ENCODE measurements at places on chromosomes 11 and 22.

DNA sequence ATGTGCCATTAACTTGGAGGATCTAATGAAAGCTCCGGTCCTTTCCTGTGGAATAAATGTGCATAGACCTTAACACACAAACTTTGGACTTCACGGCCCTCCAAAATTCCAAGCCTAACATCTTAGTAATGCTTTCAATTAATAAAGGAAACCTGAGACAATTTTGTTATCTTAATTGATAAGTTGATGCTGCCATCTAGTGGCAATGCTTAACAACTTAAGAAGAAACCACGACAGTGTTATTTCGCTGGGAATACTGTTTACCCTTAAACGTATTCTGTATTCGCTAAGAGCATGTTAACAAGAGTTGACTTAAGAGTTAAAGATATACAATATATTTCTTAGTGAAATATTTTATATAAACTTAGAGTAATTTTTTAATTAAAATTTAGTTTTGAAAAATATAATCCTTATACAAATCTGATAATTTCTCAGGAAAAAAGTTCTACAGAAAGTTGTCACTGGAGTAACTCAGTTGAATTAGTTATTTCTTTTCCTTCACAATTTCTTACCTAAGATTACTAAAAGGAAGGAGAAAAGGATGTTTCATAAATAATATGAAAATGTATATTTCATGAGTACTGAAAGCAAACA, 35.0 kb upstream of the OR9G4 start:
- peak; percentile 28 for DNase-seq

DNA sequence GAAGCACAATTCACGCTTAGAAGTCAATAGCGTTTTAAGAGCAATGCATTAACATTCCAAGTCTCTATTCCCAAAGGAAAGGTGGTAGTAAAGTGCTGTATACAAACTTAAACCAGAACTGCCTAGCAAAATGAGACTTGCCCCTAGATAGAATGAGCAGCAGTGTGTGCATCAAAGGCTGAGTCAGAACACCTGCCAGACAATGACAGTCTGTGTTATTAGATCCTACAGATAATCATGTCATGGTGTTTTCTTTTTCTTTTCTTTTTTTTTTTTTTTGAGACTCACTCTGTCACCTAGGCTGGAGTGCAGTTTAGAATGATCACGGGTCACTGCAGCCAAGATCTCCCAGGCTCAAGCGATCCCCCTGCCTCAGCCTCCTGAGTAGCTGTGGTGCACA, 1.6 kb downstream of the RTCB start:
- no peak for DNase-seq

GRCh38 chr11:26283852-26284408, 48.0 kb upstream of the ANO3 start:
- DNase-seq: no peak

DNA sequence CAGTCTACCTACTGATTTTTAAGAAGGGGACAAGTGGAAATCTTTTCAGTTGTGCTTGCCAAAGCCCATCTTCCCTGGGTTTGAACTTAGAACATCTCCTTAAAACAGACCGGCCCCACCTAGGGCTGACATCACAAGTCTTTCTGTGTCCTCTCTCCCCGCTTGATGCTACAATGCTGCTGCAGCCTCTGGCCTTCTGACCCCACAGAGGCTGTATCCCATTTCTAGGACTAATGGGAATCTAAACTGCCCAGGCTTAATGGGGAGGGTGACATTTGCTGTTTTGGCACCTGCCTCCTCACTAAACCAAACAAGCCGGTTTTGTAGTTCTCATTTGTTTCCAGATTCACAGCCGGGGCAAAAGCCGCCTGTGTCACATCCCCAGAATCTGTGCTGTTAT, 121.3 kb upstream of the CADM1 start:
- no peak for DNase-seq

DNA sequence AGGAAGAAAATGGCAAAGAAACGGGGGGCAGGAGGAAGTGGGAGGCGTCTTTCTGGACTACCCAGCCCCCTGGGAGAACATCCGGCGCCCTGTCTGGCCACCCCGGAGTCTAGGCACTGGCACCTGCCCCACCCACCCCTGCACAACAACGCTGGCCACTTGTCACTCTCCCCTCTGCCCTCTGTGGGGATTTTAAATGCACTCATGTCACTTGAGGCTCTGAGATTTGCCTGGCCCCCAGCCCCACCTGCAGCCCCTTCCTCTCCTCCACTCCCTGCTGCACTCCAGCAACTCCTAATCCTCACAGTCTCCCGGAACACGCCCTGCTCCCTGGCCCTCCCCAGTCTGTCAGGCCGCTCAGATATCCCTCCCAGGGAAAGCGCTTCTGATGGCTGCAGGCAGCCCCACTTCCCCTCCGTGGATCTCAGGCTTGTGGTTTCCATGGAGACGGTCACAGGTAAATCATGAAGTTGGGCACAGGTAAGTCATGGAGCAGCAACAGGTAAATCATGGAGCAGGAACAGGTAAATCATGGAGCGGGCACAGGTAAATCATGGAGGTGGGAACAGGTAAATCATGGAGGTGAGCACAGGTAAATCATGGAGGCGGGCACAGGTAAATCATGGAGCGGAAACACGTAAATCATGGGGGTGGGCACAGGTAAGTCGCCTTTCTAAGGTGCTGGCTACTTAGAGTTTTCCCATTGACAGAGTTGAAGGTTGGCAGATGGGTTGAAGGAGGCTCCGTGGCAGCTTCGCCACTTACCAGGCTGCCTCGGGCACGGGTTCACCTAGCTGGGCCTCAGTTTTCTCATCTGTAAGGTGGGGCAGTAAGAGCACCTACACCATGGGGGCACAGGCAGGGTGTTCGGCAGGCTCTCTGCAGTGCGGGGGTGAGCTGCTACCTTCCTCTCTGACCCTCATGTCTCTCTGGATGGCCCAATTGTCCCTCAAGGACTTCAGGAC, 79.0 kb upstream of the SHISAL1 start:
- no peak for DNase-seq

- DNase-seq: no peak
Observed at GRCh38 chr11:1640076-1640946, 10.7 kb downstream of the KRTAP5-5 start.

DNA sequence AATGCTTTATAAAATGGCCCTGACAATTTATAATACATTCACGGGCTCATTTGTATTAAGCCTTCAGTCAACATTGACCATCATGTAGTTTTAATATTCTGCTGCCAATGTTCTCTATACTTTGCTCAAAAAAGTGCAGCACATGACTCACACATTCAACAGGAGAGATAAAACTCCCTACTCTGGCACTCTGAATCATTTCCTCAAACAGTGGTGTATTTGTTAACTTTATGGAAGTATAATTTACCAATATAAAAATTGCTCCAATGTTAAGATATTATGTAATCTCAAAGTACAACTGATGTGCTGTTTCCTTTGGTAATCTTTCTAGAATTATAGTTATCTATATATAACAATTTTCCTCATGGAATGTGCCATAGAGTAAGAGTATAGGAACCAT, 39.9 kb downstream of the MAML2 start:
- peak; percentile 23 for DNase-seq

DNA sequence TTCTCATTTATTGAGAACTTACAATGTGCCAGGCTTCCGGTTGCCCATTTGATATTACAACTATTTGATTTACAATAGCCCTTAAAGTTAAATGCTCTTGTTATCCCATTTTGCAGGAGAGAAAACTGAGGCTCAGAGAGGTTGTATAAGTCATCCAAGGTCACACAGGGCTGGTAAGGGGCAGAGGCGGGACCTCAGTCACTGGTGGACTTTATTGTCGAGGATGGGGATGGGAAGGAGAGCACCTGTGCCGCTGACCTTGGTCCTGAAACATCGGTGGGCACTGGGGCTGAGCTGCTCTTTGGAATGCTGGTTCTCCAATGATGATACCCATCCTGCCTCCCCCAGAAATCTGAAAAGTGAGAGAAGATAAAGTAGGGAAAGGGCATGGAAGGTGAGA, 265.4 kb downstream of the MIAT start:
- DNase-seq: no peak

DNA sequence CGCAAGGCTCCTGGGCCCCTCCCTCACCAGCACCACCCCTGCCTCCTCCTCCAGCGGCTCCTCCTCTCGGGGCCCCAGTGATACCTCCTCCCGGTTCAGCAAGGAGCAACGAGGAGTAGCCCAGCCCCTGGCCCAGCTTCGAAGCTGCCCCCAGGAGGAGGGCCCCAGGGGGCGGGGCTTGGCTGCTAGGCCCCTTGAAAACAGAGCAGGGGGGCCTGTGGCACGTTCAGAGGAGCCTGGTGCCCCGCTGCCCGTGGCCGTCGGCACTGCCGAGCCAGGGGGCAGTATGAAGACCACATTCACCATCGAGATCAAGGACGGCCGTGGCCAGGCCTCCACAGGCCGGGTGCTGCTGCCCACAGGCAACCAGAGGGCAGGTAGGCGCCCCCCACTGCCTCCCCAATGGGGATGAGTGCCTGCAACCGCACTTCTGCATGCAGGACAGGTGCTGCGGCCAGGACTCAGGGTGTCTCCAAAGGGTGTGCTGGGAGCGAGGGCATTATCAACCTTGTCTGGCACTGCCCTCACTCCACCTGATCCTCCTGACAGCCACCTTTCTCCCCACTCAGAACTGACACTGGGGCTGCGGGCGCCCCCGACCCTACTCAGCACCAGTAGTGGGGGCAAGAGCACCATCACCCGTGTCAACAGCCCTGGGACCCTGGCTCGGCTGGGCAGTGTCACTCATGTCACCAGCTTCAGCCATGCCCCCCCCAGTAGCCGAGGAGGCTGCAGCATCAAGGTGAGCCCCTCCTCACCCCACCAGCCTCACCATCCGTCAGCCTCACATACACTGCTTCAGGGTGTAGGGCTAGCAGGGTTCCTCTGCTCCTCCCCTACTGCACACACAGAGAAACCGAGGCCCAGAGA, 10.2 kb downstream of the SMTN start:
- no peak for DNase-seq

DNA sequence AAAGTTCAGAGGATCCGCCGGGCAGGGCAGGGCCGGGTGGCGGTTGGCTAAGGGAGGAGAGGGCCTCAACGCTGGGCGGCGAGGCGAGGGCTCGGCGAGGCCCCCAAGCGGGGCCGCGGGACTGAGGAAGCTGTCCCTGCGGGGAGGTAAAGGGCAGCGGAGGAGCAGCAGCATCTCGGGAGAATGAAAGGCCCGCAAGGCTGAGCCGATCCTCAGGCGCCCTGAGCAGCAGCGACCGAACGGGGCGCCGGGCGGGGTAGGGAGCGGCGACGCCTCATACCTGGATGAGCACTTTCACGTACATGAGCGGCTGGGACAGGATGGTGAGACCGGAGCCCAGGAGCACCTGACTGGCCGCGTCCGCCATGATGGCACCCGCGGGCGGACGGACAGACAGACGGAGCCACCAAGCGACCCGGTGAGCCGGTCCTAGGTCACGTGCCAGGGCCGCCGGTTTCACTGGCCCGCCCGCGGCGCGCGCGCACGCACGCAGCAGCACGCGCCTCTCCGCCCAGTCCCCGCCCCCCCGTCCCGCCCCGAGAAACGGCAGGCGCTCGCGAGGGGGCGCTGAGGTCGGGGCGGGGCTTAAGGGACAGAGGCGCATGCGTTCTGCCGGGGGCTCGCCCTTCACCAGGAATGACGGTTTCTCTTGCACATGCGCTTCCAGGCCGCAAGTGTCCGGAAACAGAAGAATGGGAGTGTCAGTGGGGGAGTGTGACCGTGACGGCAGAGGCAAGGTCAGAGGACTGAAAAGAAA, at the start of gene MTCH2:
Gene MTCH2 (minus strand): TSS at position 461 of the 757 bp plus-strand sequence. CDS start 94 bp downstream, at position 367.
- peak; percentile 98 for DNase-seq

- DNase-seq: no peak
Observed at GRCh38 chr11:31236143-31236542, 133.4 kb downstream of the DCDC1 start.

- DNase-seq: no peak
Observed at GRCh38 chr22:28329186-28330073, 350.2 kb downstream of the TTC28 start.

DNA sequence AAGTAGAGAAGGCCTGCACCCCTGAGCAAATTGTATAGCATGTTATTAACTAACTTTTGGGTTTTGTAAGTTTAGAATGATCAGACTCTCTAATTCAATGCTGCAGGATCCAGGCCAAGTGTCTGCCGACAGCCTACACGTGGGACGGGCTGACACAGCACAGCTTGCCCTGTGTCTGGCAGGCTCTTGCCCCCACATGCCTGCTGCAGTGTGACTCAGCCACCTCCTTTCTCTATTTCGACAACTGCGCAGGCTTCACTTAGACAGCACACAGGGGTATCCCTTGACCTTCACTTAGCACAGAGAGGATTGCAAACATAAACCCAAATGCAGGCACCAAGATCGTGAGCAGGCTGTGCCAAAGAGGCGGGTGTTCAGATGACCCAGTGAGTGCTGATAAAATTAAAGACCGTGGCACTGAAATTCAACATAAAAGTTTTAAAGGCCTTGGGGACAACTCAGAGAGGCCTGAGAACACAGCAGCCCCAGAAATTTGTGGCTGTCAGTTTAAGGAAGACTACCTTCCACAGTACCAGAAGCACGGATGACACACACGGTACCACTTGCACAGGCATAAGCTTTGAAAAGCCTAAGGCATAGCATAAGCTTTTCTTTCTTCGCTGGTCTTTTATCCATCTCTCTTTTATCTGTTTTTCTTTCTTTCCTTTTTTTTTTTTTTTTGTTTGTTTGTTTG, 37.8 kb downstream of the SCN3B start:
- no peak for DNase-seq

GRCh38 chr11:69156673-69157155, 979 bp downstream of the SMIM38 start:
- DNase-seq: no peak

DNA sequence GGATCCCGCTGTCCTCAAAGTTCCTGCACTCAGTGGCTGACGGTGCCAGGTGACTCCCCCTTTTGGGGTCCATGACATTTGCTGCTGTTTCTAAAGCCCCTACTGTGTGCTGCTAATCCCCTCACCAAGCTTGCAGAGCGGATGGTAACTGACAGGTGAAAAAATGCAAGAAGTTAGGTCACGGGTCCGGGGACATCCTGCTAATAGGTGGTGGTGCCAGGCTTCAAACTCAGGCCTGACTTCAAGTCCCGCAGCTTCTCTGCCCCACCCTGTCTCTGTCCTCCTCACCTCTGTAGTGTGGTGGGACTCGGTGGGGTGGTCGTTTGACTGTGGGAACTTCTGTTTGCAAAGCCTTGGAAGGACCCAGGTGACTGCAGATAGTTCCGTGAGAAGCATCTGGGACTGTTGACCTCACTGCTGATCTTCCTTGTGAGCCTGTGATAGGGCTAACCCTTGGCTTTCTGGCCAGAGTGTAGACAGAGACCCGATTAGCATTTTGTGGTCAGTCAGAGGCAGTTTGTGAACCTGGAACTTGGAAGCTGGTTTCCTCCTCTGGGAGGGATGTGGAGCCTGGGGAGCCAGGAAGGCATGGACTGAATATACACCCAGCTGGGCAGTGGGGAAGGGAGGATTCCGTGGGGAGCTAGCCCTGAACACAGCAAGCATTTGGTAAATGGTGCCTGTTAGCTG, 115.4 kb upstream of the OR4B1 start:
- no peak for DNase-seq

- no peak for DNase-seq
Observed at GRCh38 chr11:125464666-125465065, 31.4 kb downstream of the FEZ1 start.

DNA sequence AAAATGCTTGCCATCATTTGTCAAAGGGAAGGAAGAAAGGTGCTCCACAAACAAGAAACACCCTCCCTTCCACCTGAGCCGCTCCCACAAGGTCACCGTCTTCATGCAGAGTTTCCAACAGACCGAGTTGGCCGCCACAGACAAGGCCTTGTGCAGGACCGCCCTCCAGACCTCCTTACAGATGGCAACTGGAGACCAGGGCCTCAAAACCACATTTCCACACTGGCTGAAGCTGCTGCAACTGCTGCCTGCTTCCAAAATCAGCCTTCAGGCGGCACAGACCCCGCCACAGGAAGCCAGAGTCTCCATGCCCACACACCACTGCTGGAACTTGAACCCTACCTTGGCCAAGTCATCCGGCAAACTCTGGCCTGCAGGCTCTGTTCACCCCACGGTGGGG, 6.3 kb downstream of the DEAF1 start:
- no peak for DNase-seq

All from skin of body (tissue), 3 donors.